ENCODE measurements at places on chromosomes 2 and 18.

- DNase-seq, result no peak
Measured at GRCh38 chr18:23982155-23983079, 32.1 kb upstream of the TTC39C start.

GRCh38 chr18:10682368-10682714, 156.5 kb downstream of the NAPG start:
- no peak for DNase-seq

DNA sequence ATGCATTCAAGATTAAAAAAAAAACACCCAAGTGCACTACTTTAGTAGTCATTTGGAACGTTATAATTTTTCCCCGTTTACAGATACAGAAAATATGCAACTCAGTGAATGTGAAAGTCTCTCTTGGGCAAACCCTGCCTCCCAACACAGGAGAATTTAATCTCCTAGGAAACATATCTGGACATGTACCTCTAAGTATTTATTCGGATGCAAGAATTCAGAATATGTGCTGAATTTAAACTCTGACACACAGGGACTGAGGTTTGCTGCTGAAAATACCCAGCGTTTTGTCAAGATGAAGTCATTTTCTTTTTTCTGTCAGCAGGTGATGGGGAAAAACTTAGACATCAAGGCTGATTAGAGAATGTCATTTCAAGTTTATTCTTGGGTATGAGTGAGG, 105.4 kb downstream of the ACKR3 start:
- DNase-seq, result no peak

GRCh38 chr18:61546590-61546989, 213.4 kb downstream of the CDH20 start:
- DNase-seq, result no peak

DNA sequence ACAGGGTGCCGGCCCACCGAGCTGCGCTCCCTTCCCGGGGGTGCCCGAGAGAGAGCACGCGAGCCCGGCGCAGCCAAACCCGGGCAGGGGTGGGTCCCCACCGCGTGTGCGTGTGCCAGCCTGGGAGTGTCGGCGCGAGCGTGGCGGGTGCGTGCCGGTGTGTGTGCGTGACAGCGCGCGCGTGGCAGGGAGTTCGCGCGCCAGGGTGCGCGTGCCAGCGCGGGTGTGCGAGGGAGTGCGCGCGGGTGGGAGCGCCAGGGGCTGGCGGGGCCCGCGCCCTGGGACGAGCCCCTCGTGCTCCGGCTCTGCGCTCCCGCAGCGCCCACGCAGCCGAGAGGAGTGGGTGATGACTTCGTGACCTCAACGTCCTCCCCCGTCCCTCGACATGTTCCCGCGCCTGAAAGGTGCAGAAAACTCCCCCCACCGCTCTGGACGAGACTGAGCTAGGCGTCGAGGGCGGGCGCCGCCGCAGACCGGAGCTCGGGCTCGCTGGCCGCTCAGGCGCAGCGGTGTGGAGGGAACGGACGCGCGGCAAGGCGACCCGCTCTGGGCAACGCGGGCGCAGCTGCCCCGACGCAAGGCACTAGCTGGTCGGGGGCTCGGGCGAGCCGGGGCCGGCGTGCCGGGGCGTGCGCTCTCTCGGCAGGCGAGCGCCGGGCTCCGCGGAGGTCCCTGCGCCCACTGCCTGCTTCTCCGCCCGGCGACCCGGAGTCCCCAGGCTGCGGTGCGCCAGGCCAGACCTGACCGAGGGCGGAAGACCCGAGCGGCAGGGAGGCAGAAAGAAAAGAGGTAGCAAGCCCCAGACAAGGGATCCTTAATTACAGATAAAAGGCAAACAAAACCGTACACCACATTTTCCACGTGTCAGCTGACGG, 582.8 kb downstream of the ZEB2 start:
- DNase-seq, result no peak

GRCh38 chr2:28527196-28527595, 31.3 kb downstream of the PLB1 start:
- DNase-seq, result no peak

DNA sequence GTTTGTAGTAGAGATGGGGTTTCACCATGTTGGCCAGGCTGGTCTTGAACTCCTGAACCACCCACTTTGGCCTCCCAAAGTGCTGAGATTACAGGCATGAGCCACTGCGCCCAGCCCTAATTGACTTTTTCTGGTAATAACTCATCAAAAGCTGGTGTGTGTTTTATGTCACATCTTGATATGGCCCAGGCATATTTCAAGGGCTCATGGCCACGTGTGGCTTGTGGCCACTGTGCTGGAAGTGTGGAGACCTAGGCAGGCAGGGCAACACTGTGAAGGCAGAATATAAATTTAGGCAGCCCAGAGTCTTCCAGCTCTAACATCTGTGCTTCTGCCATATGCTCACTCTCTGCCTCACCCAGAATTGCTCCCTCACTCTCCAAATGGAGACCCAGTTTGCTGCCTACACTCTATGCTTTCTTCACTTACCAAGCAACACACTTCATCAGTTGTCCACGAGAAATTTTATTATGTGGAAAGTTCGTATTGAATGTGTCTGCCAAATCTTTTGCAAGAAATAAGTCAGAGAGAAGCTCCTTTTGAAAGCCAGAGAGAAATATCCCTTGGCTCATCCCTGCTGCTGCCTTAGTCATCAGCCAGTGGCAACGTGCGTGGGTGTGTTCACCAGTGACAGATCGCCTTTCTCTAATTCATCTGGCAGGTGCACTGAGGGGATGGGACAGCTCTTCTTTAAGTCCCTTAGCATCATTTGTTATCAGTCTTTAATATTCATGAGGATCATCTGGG, 129.4 kb upstream of the CXCR4 start:
- no peak for DNase-seq

DNA sequence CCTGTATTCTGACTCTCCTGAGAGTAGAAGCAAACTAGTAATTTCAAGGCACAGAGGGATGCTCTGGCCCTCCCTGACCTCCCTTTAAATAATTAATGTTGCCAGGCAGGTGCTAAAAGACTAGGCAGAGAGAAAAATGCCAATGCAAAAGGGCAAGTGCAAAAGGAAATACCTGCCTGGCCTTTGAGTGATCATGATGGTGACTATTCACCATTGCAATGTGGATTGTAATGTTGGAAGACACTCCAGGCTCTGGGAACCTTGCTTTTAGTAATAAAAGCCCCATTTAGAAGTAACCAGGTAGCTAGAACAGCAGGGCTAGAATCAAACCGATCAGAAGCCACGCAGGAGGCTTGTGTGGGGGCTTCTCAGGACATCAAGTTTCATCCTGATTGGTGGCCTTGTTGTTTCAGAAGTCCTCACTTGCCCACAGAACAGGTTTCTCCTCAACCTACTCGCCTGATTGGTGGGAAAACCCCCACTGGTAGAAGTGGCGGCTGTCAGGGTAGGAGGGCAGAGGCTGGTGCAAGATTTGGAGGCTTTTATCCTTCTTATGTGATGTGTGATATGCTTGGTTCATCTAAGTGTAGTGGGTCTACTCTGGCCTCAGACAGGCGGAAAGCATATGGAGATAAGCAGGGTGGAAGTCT, 16.0 kb upstream of the CHRNA1 start:
- DNase-seq, result no peak

DNA sequence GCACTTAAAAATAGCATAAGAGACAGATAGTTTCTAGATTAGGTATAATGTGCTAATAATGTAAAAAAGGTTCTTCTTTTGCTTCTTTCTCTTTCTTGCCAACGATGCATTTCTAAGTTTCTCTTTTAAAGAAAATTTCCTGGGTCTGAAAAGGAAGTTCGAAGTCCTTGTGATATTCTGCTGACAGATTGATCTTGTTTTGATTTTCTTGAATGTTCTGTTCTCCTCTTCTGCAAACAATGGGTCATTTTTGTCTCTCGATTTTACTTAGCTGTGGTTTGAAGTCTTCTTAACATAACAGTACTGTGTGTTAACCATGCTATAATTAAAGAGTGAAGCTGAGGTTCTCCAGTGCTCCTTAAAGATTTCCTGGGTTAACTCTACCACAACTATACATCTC, 61.1 kb upstream of the ACYP2 start:
- DNase-seq, result no peak

- no peak for DNase-seq
Measured at GRCh38 chr2:186485576-186485870, 537 bp upstream of the ZC3H15 start.

DNA sequence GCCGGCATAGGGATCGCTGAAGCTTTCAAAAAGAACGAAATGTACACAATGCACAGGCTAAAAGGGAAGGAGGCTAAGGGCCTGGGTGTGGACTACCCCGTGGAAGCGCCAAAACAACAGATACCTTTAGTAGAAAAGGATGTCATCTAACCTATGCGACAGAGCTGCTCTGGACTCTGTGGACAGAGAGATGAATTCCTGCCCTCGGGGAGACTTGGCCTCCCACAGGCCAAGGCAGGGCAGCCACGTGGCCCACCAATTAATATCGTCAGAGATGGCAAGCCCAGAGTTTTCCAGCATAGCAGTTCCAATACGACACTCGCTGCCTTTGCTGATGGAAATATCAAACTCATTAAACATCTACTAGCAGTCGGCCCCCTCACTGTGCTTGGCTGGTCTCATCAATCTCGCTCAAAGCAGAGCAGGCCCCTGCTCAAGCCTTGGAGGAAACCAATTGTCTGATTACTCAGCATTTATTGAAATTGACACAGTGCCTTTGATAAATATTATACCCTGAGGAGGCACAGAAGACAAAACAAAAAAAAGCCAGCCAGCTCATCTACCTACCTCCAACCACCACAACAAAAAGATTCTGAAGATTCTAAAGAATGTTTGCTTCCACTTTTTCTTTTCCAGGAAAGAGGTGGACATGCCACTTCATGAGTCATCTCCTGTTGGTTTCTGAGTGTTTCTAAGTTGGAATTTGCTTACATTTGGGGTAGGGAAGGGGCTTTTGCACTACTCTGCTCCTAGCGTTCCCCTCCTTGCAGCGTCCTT, 79.0 kb upstream of the ACAA2 start:
- no peak for DNase-seq

GRCh38 chr2:38010995-38011394, 65.0 kb downstream of the CYP1B1 start:
- no peak for DNase-seq

- DNase-seq, result no peak
Measured at GRCh38 chr2:25164561-25164960, 3.8 kb downstream of the POMC start.

DNA sequence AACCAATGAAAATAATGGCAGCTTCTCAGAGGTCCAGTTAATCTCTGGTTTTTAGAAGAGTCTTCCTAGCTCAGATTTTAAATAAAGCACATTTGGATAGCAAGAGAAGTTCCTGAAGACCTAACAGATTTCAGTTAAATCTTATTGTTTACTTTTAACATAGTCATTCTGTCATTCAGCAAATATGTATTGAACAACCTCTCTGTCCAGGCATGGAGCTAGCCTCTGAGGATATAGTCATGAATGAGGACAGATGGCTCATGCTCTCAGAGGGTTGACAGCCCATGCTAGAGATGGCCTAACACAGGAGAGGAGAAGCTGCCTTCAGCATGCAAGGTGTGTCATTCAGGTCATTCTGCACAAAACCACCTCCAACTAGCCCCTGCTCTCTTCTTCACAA, 6.2 kb downstream of the CCBE1 start:
- DNase-seq, result no peak

DNA sequence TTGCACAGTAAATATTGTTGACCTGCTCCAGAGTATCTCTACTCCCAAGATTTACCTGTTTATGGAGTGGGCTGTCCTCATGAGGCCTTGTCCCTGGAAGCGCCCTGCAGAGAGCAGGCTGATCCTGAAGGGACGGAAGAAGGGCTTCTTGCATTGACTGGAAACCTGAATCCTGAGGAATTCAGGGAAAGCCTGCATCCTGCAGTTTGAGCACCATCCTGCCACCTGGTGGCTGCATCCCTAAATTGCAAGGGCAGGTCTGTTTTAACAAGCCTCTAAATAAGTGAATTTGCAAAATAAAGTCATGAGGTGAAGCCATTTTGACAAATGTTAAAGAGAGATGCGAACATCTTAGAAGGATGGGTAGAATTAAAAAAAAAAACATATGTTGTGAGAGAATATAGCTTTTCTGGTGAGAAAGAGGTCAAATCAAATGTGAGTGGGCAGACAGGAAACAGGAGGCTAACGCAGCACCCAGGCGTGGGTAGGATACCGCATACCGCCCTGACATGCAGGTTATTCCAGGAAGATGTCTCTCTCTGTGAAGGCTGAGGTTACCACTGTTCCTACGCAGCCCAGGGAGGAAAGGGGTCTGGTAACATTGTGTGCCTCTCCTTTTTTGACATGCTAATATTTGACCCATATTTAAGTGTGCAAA, 754.9 kb downstream of the RNF144A start:
- DNase-seq, result no peak

GRCh38 chr2:167756446-167756845, 490.9 kb downstream of the STK39 start:
- DNase-seq, result no peak

- no peak for DNase-seq
Measured at GRCh38 chr18:62389761-62390481, 64.8 kb downstream of the TNFRSF11A start.

- no peak for DNase-seq
Measured at GRCh38 chr2:221555494-221555846, 16.6 kb downstream of the EPHA4 start.

- DNase-seq, result no peak
Measured at GRCh38 chr18:35355140-35355618, 11.0 kb upstream of the ZNF24 start.

- no peak for DNase-seq
Measured at GRCh38 chr2:182050333-182051135, 64.9 kb downstream of the PPP1R1C start.

GRCh38 chr2:219681694-219682300, 54.4 kb downstream of the SLC4A3 start:
- no peak for DNase-seq

GRCh38 chr2:28047681-28048080, 157.2 kb downstream of the BABAM2 start:
- DNase-seq, result no peak

DNA sequence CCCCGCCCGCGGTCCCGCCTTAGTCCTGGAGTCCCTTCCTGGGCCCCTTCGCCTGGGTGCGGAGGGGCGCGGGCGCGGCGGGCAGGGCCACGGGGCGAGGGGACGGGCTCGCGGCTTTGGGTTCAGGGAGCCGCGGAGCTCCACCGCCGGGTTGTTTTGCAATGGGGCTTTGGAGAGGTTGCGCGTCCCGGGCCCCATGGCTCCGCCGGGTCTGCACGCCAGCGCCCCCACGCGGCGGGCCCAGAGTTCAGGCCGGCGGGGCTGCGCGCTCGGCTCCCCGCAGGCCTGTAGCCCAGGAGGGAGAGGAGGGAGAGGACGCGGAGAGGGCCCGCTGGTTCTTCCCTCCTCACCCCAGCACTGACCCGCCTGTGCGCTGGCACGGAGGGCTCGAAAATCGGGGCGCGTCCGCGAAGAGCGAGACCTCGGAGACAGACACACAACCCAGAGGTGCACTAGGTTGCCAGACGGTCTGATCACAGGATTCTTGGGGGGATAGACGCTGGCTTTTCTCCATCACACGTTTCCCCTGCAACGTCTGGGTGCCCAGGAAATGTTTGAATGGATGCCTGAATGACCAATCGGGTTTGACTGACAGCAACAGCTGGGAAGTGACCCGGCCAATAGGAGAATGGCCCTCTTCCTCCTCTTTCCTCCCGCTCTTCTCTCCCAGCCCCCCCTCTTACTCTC, 4.9 kb upstream of the SIX2 start:
- DNase-seq, result no peak

Measured in stimulated activated CD8-positive, alpha-beta memory T cell treated with anti-CD3 and anti-CD28 coated beads, Interleukin-2, amount 100 ng/mL, for 1 hour (primary cell).